ENCODE measurements at places on chromosomes 3 and 15.
A peak's percentile ranks its signal among the peaks of the same experiment; 100 is the strongest.

GRCh38 chr3:107206945-107207344 is 170.3 kb upstream of the CCDC54 start:
- no peak for DNase-seq

GRCh38 chr3:140143367-140144069 is 208.5 kb downstream of the CLSTN2 start:
- no peak for DNase-seq

- DNase-seq: no peak
Measured at GRCh38 chr3:152364237-152364636, 95.5 kb downstream of the MBNL1 start.

DNA sequence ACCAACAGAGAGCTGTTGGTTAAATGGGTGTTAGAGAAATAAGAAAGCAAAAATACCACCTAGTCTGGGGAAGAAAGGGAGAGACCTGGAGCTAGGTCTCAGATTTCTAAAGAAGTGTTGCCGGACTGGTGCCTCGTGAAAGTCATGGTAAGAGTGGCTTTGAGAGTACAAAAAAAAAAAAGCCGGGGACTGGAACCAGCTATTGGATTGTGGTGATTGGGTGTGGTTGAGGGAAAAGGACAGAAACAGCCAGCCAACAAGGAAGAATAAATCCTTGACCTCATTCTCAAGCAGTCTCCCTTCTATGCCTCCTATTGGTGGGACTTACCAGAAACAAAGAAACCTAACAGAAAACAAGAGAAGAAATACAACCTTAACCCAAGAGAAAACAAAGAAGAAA is 346.4 kb upstream of the KCNMB2 start:
- DNase-seq: no peak

GRCh38 chr15:31346367-31347066 is 19.9 kb downstream of the KLF13 start:
- peak; percentile 50 for DNase-seq

DNA sequence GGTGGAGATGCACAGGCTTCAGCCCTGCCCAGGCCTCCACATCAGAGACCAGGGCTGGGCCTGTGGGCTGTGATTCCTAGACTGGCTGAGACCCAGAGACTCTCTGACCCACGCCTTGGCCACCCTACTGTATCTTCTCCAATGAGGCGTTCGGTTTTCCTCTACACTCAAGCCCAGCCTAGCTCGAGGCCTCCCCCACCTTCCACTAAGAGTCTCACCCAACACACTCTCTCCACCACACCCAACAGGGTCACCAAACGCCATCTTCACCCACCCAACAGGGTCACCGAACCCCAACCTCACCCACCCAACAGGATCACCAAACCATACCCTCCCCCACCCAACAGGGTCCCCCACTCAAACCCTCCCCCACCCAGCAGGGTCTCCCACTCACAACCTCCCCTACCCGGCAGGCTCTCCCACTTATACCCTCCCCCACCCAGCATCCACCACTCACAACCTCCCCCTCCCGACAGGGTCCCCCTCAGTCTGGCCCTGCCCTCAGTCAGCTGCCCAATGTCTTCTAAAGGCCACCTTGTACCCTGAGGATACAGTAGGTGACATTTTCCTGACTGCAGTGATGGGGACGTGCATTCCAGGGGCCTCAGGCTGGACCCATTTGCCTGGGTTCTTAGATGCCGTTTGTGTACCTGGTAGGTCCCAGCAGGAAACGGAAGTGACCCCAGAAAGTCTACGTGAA is 20.4 kb downstream of the CFAP100 start:
- DNase-seq: no peak

GRCh38 chr3:16801698-16802097 is 83.1 kb upstream of the PLCL2 start:
- DNase-seq: no peak

DNA sequence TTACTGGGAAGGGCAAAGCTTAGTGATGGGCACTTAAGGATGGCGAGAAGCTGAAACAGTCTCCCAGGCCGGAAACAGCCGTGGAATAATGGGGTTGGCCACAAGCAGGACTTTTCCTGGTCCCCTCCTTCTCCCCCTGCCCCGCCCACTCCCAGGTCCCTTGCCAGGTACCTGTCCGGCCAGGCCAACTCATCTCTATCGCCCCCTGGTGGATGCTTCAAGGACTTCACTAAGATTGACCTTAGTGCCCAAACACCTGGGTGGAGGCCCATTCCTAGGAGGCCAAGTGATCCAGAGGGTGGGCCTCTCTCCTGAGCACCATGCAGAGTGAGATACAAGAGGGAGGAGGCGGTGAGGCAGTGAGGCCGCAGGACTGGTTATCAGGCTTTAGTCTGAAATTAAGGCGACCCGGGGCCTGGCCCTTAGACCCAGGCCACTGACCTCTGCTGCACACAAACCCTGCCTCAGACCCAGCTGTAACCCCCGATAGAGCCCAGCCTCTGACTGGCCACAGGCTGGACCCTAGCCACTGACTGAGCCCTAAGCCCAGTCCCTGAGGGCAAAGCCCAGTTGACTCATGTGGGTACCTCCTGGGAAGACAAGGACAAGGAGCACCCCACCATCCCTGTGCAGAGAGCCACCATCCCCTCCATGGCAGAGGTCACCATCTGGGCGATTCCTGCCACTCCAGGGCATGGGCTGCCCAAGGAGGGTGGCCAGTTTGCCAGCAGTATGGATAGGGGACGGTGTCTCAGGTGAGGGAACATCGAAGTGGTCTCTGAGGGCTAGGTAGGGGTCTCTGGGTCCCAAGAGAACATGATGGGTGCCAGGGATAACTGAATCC is 37.6 kb downstream of the VIPR1 start:
- DNase-seq: peak; percentile 76
